ENCODE measurements at places on chromosomes 4 and X.

GRCh38 chr4:180060159-180060889 is 2182.9 kb upstream of the TENM3 start:
- DNase-seq, result no peak

GRCh38 chr4:138639018-138639741 is 376.4 kb upstream of the NOCT start:
- no peak for DNase-seq

- DNase-seq, result no peak
Observed at GRCh38 chrX:140180585-140180984, 215.3 kb upstream of the CXorf66 start.

- no peak for DNase-seq
Observed at GRCh38 chr4:73871511-73872310, 2.5 kb downstream of the CXCL1 start.

DNA sequence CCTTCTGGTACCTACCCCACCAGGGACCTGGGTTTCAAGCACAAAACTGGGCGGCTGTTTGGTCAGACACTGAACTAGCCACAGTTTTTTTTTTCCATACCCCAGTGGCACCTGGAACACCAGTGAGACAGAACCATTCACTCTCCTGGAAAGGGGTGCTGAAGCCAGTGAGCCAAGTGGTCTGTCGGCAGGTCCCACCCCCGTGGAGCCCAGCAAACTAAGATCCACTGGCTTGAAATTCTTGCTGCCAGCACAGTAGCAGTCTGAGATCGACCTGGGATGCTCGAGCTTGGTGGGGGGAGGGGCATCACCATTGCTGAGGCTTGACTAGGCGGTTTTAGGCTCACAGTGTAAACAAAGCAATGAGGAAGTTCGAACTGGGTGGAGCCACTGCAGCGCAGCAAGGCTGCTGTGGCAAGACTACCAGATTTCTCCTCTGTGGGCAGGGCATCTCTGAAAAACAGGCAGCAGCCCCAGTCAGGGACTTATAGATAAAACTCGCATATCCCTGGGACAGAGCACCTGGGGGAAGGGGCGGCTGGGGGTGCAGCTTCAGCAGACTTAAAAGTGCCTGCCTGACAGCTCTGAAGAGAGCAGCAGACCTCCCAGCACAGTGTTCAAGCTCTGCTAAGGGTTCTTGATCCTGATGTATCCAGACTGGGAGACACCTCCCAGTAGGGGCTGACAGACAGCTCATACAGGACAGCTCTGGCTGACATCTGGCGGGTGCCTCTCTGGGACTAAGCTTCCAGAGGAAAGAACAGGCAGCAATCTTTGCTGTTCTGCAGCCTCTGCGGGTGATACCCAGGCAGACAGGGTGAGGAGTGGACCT is 223.0 kb downstream of the COX18 start:
- no peak for DNase-seq

DNA sequence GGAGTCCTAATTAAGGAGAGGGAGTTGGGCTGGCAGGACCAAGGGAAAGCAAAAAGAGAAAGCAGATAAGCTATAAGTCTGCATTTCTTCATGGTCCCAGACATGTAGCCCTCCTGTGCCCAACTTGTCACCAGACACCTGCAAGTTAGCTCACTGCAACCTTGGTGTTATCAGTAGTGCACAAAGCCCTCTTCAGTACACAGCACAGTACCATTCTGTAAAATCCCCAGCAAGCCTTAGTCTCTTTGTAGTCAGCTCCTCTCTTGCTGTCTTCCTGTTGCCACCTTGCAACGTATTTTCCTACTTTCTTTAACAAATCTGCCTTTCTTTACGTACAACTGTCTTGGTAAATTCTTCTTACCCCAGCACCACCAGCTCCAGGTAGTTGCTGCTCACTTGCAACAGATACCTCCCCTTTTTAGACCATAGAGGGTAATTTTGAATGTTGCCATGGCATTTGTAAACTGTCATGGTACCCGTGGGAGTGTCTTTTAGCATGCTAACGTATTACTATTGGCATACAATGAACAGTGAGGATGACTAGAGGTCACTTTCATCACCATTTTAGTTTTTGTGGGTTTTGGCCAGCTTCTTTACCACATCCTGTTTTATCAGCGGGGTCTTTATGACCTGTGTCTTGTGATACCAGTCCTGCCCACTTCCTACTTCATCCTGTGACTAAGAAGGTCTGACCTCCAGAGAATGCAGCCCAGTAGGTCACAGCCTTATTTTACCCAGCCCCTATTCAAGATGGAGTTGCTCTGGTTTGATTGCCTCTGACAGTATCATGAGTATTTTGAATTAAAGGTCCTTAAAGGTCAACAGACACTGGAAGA is 28.3 kb upstream of the AP1S2 start:
- no peak for DNase-seq

DNA sequence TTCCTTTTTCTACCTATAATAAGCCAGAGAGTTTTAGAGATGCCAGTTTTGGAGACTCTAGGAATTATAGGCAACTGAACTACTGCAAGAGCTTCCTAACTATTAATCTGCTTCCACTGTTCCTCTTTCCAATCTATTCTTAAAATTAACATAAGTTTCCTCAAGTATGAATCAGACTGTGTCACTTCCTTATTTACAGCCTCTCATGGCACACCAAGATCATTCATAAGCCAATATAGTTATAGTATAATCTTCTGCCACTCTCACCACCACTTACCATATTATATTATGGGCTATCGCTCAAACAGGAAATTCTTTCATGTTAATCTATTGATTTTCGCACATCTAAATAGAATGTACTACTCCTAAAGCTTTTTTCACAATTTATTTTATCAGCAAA is 383.5 kb downstream of the STPG2 start:
- DNase-seq, result no peak

- DNase-seq, result no peak
Observed at GRCh38 chr4:82450966-82451755, 20.8 kb downstream of the ENOPH1 start.

- DNase-seq, result no peak
Observed at GRCh38 chr4:38292529-38292928, 332.3 kb downstream of the PTTG2 start.

DNA sequence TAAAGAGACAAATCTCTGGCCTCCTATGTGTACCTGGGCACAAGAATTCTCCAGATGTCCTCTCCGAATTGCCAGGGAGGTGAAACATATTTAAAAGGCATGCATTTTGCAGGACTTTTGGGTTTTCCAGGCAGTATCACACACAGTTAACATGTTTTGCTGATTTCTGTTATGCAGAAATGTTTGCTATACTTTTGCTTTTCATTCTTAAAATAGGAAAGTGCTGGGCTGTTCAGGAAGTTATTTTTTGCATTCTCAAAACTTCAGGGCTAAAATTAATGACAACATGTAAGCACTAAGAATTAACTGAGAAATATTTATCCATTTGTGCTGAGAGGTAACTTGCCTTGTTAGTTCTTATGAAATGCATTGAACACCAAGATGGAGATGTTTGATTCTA is 390.7 kb upstream of the CTSO start:
- DNase-seq, result no peak

GRCh38 chrX:134821370-134821769 is 163.1 kb upstream of the PLAC1 start:
- DNase-seq, result no peak

DNA sequence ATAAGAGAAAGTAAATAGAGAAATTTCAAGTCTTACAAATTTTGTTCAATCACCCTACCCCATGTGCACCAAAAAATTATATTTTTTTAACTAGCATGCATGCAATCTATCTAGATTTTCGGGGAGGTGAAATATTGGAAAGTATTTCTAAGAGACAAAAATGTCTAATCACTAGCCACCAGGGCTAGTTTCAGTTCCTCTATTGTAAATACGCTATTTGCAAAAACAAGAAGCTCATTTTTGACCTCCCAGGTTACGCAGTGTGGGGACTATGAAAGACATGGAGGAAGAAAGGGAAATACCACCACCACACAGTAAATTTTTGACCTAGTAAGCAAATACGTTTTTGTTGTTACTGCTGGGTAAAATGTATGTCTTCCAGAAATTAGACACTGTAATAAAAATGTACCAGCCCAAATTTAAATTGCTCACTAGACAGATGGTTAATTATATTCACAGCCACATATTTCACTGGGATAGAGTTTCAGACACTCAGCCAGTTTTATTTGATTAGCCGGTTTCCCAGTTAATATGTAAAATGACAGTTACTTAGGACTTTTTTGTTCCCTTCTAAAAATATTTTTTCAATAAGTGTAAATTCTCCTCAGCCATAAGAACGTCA is 2.2 kb downstream of the NEXMIF start:
- no peak for DNase-seq

DNA sequence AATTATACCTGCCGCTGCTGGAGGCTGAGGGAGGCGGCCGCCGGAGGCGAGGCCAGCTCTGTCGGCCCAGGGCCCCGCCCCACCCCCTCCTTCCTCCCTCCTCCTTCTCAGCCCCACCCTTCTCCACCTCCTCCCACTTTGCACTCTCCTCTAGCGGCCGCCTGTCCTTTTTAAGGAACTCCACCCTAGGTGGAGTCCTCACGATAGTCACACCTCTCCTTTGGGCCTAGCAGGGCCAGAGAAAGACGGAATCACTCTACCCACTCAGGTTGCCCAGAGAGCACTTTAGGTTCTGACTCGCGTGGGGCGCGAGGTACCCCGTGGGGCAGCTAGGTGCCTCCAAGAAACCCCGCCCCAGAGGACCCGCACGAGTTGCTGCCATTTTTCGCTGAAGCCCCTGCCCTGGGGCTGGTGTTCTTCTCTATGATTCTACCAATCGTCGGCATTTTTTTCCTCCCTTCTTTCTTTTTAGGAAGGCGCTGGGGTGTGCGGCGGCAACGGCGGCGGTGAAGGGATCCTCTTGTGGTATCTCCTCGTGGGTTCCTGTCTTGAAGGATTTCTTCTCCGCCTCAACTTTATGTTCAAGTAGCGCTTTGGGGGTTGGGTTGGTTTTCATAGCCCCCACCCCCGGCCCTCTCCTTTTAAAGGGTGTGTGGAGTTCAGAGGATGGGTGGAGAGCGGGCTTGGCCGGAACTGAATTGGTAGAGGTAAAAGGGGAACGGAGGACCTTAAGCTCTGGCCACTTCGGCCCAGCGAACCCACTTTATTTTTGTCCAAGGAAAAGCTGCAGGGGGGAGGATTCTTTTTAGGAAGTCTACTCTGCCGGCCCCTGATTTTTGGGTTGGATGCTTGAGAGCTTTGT is at the start of gene KLF8:
Gene KLF8 (plus strand): TSS at position 136 of the 862 bp plus-strand sequence. CDS start 979 bp downstream, outside the sequence.
- DNase-seq, result peak; percentile 15

GRCh38 chrX:1860936-1861594 is 246.2 kb downstream of the ASMT start:
- no peak for DNase-seq

DNA sequence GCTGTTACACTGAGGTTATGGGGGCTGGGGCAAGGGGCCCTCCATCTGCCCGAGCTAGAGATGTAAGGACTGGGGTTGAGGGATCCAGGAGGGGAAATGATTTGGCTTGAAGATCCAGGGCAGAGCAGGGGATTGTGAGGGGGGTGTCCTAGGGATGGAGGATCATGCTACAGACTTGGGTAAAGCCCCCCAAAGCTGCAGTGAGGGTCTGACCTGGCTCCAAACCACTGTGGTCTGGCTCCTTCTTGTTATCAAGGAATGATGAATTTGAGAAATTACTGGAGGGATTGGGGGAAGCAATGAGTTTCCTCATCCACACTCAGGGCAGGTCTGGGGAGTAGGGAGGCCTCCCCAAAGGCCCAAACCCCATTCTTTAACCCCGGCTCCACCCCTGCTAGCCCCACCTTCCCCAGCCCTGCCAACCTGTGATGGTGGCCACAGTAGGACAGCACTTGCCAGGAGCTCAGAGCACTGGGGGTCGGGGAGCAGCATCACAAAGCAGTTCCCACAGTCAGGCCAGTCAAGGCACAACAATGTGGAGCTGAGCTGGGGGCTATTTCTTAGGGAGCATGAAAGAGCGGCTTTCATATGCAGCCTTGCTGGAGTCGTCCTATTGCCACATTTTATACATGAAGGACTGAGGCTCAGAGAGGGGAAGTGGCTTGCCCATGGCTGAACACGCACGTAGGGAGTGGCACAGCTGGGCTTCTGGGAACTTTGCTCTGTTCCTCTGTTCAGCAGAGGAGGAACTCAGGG is 165.5 kb downstream of the EFNB1 start:
- no peak for DNase-seq

DNA sequence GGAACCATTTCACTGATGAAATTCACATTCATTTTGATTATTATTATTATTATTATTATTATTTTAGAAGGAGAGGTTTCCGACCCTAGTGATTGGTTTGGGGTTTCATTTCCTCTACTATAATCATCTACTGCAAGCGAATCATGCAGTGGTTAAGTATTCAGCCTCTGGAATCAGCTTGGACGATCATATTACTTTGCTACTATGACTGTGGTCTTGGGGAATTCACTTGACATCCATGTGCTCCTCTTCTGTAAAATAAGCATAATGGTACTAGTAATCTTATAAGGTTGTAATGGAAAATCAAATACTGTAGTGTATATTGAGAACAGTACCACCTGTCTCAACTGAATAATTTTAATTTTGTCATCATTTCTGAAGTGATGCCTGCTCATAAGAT is 132.1 kb upstream of the SLC4A4 start:
- DNase-seq, result no peak

- DNase-seq, result no peak
Observed at GRCh38 chr4:38873290-38873944, 5.8 kb downstream of the FAM114A1 start.

- no peak for DNase-seq
Observed at GRCh38 chr4:42501624-42502401, 104.5 kb downstream of the SHISA3 start.

DNA sequence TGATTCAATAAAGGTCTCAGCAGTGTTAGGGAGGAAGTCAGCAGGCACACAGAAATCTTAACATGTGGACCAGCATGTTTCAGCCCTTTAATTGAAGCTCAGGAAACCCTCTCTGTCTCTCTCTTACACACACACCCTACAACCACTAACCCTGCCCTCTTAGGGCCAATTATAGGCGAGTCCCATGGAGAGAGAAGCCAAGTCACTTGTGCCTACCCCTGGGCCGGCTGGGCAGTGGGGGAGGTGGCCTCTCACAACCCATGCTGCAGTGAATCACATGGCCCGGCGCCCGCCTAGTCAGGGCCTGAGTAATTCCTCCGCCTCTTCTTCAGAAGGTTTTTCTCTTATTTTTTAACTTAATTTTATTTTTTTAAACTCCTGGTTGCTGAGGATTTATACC is 3.7 kb downstream of the FGD1 start:
- no peak for DNase-seq

GRCh38 chr4:125689805-125690204 is 375.1 kb downstream of the FAT4 start:
- DNase-seq, result no peak

DNA sequence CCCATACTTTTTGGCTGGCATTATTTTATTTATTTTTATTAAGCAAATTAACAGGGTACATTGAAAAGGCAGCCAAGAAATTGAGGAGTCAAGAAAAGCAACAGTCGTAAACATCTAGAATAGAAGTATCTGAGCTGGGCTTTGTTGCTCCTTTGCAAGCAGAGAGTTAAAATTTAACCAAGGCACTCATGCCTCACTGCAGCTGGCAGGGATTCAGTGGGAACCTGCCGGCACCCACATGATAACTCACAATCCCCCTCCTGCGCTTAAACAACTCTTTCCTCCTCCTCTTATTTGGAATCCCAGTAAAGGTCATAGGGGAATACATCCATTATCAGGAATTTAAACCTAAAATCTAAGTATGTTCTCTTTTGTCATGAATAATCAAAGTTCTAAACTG is 115.5 kb downstream of the SOX3 start:
- DNase-seq, result no peak
